ENCODE measurements at places on chromosomes 1 and 21.

DNA sequence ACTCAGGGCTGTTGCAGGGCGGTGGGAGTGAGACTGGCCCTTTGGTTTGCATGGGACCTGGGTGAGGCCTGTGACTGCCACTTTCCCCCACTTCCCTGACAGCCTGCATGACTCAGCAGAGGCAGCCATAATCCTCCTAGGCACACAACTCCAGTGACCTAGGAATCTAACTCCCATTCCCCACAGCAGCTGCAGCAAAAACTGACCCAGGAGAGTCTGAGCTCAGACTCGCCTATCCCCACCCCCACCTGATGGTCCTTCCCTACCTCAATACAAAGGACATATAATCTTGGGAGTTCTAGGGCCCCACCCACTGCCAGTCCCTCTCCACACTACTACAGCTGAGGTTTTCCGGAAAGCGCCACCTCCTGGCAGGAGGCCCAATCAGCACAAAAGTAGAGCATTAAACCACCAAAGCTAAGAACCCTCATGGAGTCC, 26.7 kb downstream of the NDC1 start:
- ATAC-seq = no peak

DNA sequence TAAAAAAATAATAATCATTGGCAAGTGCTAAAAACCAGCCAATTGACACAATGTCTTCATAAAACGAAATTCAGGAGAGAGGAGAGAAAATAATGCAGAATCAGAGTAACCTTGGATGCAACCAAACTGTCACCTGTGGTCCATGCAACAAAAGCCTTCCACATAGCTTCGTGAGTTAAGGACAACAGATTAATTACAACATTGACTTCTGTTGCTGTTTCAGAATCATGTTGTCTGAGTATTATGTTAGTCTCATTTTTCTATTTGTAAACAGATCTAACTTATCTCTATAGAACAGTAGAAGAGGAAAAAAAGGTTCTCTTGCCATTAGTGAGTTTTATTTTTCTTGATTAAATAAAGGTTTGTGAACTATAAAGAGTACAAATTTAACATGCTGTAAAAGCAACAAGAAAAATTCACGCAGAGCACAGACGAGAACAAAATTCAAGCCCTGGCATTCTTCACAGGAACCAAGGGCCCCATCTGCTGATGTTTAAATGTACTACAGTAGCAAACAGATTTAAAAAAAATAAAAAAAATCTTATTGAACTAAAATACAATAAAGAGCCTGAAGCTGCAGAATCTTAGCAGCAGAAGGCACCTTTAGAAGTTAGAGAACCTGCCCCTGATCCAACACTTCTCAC, 381.1 kb upstream of the PKN2 start:
- ATAC-seq = no peak

DNA sequence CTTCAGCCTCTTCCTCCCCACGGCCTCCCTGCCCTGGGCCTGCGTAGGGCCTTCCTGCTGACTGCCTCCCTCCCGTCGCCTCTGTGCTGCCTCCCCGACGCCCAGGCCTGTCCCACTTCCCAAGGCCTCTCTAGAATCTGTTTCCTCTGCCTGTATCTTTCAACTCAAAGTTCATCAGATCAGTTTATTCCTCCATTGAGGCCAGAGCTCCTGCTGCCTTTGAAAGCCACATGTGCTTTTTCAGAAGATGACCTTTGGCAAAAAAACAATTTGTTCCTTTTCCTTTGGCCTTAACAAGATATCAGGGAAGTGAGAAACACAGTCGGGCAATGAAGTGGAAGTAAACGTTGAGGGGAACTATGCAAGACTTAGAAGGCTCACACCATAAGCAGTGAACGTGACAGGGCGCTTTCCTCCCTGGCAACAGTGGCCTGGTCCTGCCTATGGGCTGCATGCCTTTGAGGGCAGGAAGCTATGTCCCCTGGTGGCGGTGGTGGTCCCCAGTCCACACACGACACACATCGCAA, 85.9 kb downstream of the PSMG1 start:
- no peak for ATAC-seq

DNA sequence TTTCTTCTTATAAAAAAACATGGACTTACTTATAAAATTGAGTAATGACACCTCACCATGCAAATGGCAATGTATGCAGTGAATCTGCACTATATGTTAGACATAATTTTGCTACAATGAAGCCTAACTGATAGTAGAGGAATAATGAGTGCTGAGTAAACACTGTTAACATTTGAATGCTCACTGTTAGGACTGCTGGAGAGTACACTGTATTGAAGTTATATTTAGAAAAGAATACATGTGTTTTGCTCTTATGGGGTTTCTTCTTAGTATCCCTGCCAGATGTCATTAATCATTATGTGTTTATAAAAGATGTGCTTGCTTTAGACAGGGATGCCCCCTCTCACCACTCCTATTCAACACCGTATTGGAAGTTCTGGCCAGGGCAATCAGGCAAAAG, 111.1 kb upstream of the ZP4 start:
- no peak for ATAC-seq

DNA sequence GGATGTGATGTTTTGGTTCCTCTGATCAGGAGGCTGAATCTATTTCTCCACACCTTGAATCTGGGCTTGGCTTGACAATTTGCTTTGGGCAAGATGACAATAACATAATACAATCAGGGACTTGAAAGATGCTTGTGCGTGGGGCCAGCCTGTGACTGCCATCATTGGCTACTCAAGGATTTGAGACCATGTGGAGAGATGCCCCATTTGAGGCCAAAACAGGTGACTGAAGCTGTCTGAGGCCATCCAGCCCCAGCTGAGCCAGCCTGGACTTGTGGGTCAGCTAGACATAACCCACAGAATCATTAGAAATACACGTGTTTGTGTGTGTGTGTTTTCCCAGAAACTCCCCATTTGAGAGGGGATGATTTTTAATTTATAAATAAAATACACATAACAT, 421.5 kb downstream of the PTPRU start:
- no peak for ATAC-seq

All from activated T-helper 17 cell treated with anti-CD3 and anti-CD28 coated beads, Interleukin-2, amount 50 U/mL, for 72 hours (primary cell).